ENCODE measurements at places on chromosomes 4 and X. TPM values are rescaled to one million over a fixed set of nuclear protein-coding genes. Genes with fewer than 3 reads are reported as not detected.

The TSPAN7 gene
- total RNA-seq = 0.49 TPM

The PRDM5 gene
- 11.0 TPM for total RNA-seq

The CT45A5 gene
- not detected for total RNA-seq

The SLC38A5 gene
- total RNA-seq = 8.7 TPM

The AMER1 gene
- total RNA-seq = 3.1 TPM

The CENPVL2 gene
- not detected for total RNA-seq

The BMPR1B gene
- 2.2 TPM for total RNA-seq

The CITED1 gene
- total RNA-seq = not detected

The C4orf50 gene
- total RNA-seq = not detected

The TMEM47 gene
- 33.0 TPM for total RNA-seq

The TBC1D9 gene
- total RNA-seq = 20.4 TPM

The TCEAL3 gene
- total RNA-seq = 36.9 TPM

The SSX4 gene
- total RNA-seq = not detected

The CAPN6 gene
- not detected for total RNA-seq

The SMARCA1 gene
- 42.6 TPM for total RNA-seq

The AADAT gene
- total RNA-seq = 4.6 TPM

The RNF128 gene
- total RNA-seq = not detected

The PIM2 gene
- 1.4 TPM for total RNA-seq

The PAGE1 gene
- not detected for total RNA-seq

The XAGE2 gene
- not detected for total RNA-seq

The BTC gene
- total RNA-seq = not detected

The GLRB gene
- total RNA-seq = 1.7 TPM

The ASMT gene
- not detected for total RNA-seq

The PCDH19 gene
- 0.06 TPM for total RNA-seq

The CENPVL1 gene
- total RNA-seq = not detected

The SMPX gene
- total RNA-seq = not detected

The SH3D19 gene
- 265 TPM for total RNA-seq

The CSAG2 gene
- total RNA-seq = not detected

The FRAS1 gene
- total RNA-seq = 2.7 TPM

The PUDP gene
- total RNA-seq = 7.3 TPM

The XKRX gene
- total RNA-seq = not detected

The MAOB gene
- 2.2 TPM for total RNA-seq

The GPR143 gene
- total RNA-seq = not detected

The PARM1 gene
- total RNA-seq = 1.8 TPM

The ADH1A gene
- total RNA-seq = not detected

The KIF4A gene
- 1.4 TPM for total RNA-seq

The PLXNA3 gene
- 13.2 TPM for total RNA-seq

The P2RY4 gene
- not detected for total RNA-seq

The TMSB15C gene
- total RNA-seq = 0.73 TPM

The SPANXA2 gene
- not detected for total RNA-seq

The TBX22 gene
- total RNA-seq = 0.31 TPM

The ABLIM2 gene
- total RNA-seq = not detected
